Large intestine (tissue), 12 donors: ENCODE measurements at places on chromosomes 1 and 21.

DNA sequence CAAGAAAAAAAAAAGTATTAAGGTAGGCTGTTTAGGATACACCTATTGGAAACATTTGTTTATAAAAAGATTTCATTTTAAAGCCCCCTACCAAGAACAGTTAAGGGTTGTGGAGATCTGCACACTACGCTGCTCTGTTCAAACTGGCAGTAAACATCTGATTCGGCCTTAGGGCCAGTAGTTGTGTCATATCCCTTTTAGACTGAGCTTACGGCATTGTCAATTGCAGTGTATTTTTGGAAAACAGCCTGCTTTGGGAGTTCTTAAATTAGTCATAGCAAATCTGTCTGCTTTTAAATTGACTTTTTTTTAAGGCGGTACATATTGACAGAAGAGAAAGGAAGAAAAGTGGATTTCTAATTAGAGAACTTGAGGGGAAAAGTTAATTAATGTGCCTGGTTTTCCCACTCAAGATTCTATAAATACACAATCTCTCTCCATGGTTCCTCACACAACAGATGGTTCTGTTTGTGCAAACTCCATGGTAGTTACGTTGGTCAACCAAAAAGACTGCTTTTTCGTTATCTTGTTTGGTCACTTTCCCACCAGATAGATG, 1.7 kb upstream of the ELK4 start:
- DNase-seq: no peak

DNA sequence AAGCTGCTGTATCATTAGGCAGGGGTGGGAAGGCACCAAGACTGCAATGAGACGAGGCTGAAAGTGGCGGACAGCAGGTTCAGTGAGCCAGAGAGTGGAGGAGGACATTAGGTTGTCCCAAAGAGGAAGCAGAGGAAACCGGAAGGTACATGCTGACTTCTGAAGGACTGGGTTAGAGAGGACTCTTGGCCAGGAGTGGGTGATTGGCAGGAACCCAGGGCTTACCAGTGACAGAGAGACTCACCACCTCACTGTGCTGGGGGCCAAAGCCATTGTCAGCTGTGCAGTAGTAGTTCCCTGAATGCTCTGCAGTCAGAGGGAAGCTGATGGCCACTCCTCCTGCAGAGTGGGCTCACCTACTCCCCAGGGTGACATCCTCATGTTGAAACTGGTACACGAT, 41.9 kb upstream of the FCRL4 start:
- no peak for DNase-seq

GRCh38 chr1:209095627-209096595, 487.6 kb upstream of the CAMK1G start:
- no peak for DNase-seq

DNA sequence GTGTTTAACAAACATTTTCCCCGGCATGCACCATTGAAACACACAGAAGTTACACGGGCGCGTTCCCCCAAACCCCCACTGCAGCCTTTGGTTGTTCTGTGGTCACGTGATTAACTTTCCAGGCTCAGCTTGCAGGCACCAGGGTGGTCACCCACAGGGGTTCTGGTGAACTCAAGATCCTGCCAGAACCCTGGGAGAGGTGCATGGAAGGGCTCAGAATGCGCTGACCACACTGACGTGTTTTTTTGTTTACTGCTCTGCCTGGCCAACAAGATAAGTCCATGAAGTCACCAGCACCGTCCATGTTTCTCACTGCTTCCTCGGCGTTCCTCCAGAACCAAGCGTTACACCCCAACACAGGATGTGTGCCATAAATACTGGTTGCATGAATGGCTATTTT, 229.5 kb upstream of the VAMP3 start:
- no peak for DNase-seq

GRCh38 chr1:6157528-6158174, 22.5 kb downstream of the CHD5 start:
- DNase-seq: no peak

- DNase-seq: no peak
Measured at GRCh38 chr21:32423320-32424190, 11.0 kb downstream of the EVA1C start.
